Fibroblast of mammary gland (primary cell): ENCODE measurements at places on chromosomes 1 and 21.

GRCh38 chr1:35569936-35570335, 3.2 kb upstream of the TFAP2E start:
- peak; percentile 70 for DNase-seq

DNA sequence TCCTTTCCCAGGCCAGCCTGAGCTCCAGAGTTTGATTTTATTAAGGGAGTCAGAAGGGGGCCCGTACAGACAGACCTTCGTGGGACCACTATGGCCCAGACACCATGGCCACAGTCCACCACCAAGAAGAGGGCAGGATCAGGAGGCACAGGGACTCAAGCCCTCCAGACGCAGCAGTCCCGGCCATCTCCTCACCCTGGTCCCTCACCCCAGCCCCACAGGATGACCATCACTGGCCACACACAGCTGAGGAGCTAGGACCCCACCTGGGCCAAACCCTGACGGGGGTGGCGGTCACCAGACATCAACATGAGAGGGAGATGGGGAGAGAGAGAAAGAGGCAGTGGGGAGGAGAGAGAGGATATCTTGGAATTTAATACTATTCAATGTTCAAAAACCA, 29.2 kb upstream of the AGPAT3 start:
- no peak for DNase-seq

DNA sequence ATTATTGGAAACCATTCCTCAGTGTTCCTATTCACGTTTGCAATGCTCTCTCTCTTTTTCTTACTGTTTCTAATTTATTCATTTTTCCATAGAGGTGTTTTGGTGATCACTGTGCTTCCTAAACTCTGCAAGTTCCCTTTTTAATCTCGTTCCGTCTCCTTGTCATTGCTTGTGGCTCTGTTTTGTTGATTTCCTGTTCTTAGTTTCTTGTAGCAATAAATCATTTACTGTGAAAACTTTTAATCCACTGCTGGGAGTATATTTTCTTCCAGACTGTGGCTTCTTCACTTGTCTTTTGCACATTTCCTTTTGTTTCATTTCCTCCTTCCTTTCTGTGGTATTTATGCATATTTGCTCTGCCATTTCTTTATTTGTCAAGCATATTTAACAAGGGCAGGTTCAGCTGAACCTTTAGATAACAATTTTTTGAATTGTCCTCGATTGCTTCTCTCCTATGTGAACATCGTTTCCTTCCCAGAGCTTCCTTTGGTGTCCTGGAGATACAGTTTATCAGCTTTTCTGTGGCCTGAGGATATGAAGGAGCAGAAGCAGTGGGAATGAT, 3.6 kb downstream of the B3GALT5 start:
- no peak for DNase-seq

DNA sequence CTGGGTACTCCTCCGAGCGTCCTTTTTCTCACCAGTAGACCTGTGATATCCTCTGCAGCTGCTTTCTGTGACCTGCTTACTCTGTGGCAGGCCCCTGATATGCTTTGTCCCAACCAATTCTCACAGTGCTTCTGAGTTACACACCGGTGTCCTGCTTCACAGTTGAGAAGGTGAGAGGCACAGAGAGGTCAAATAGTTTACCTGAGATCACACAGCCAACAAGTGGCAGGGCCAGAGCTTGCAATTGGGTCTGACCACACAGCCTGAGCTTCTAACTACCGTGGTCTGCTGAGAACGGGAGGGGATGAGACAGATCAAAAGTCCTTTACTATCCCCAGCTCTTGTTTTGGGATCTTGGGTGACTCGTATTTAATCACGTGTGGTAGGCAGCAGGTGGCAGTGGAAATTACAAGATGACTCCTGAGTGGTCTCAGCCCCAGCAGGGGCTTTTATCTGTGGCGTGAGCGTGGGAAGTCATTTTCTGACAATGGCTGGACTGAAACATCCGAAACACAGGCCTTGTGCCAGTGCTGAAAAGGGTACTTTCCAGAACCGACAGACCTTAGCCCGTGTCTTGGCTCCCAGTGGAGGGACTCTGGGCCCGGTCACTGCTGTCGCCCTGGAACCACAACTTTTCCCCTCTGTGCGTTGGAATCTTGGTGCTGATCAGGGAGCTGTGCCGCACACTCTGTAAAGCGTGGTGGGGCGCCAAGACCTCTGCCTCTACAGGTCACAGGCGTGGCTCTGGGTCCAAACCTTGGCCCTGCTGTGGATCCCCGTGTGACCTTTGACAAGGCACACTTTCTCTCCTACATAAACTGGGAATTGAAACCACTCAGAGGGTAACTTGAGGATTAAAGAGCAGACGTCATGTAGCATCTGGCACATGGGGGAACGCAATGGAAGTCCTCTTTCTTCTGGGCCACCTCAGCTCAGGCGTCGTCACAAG, 11.9 kb downstream of the THEMIS2 start:
- no peak for DNase-seq

GRCh38 chr1:217614200-217614712, 16.6 kb downstream of the GPATCH2 start:
- peak; percentile 23 for DNase-seq

DNA sequence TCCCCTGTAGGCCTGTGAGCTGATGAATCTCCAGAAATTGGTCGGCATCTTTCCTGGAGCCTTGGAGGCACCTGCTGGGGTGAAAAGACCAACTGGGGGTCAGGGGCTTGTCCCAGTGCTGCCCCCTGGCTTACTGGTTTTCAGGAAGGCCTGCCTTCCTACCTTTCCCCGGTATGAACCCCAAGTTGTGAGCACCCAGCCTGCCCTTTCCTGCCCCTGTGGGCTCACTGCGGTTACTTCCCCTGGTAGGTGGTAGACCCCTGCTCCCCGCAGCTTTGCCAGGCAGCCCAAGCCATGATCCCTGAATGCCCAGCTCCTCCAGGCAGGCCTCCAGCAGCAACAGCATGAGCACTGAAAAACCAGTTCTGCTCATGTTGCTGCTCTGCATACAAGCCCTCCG, 10.2 kb downstream of the DMRTB1 start:
- DNase-seq = no peak

DNA sequence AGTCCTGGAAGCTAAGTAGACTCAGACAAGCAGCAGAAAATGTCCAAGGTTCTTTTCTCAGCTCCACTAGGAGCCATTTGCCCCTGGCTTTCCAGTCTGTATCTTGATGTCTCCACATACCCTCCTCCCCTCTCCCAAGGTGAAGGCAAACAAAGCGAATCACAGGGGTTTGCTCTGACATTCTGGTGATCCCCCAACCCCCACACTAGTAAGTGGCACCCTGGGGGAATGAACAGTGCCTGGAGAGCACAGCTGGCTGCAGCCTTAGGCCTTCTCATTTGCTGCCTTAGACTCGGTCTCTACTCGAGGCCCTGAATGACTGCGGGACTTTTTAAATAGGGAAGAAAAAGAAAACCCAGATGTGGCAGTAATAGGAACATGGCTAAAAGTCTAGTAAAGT, 15.3 kb downstream of the ERI3 start:
- DNase-seq = no peak

DNA sequence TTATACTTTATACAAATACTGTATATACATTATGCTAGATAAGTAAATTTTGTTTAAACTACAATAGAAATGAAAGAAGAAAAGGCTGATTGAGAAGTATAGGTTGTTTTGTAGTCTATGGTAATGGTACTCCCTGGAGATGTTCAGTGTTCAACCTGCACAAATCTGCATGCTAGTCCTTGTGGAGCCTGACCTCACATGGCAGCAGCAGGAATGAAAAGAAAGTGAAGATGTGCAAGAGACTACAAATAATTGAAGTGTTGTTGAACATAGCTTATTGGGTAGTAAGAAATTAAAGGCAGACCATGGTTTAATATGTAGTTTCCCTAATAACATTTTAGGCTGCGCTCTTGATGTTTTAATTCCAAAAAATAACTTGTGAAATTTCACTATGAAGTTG, 201.2 kb downstream of the TGFB2 start:
- DNase-seq = peak; percentile 24

- peak; percentile 37 for DNase-seq
Measured at GRCh38 chr1:28886731-28887418, 27.5 kb upstream of the EPB41 start.

DNA sequence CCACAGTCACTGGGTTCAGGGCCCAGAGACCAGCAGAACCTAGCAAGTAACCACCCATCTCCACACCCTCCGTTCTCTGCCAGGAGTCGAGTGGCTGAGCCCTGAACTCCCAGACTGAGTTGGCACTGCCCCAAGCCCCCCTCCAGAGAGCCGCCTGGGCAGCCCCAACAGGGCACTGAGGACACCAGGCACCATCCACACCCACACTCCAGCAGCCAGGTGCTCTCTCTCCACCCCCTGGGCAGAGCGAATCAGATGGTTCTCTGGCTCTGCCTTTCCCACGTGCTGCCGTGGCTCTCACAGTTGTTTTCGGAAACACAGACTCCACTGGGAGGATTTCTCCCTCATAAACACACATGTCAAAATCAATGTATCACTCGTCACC, 13.6 kb downstream of the WDR4 start:
- DNase-seq = no peak

DNA sequence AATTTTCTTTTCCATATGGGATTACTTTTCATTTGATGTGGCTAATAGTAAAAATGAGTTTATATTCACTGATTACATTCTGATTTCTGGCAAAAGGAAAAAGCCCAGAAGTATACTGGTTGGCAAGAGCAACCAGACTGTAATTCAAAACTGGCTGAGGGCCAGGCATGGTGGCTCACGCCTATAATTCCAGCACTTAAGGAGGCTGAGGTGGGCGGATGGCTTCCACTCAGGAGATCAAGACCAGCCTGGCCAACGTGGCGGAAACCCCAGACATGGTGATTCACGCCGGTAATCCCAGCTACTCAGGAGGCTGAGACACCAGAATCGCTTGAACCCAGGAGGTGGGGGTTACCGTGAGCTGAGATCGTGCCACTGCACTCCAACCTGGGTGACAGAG, 14.5 kb downstream of the SYT11 start:
- DNase-seq = peak; percentile 47

- DNase-seq = peak; percentile 84
Measured at GRCh38 chr1:226268421-226269124, 40.4 kb downstream of the LIN9 start.

- no peak for DNase-seq
Measured at GRCh38 chr1:59258412-59259032, 38.4 kb upstream of the FGGY start.

DNA sequence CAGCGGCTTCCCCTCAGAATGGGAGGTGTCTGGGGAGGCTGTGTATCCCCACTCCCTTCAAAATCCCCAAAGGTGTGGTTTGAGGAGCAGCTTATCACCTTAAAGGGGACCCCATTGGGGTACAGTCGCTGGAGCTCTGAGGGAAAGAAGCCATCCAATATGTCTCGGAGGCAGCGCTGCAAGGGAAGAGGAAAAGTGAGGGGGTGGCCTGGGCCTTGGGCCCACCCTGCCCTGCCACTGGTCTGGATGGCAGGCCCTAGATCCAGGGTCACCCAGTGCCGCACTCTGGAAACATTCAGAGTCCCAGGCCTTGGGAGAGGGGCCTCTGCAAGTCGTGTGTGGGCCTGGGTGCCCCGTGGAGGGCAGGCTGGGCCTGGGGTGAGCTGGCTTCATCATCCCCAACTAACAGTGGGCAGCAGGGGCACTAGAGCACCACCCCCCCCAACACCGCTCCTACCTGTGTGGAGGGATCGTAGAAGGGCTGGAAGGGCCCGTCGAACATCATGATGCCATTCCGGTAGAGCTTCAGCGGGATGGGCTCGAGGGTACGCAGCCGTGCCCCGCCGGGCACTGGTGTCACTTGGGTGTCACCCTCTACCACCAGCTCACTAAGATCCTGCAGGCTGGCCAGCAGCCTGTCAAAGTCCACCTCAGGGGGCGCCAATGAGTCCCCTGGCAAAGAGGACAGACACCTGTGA, 5.6 kb downstream of the SH3BGRL3 start:
- DNase-seq = no peak

GRCh38 chr1:5933676-5934057, 58.6 kb downstream of the NPHP4 start:
- no peak for DNase-seq

DNA sequence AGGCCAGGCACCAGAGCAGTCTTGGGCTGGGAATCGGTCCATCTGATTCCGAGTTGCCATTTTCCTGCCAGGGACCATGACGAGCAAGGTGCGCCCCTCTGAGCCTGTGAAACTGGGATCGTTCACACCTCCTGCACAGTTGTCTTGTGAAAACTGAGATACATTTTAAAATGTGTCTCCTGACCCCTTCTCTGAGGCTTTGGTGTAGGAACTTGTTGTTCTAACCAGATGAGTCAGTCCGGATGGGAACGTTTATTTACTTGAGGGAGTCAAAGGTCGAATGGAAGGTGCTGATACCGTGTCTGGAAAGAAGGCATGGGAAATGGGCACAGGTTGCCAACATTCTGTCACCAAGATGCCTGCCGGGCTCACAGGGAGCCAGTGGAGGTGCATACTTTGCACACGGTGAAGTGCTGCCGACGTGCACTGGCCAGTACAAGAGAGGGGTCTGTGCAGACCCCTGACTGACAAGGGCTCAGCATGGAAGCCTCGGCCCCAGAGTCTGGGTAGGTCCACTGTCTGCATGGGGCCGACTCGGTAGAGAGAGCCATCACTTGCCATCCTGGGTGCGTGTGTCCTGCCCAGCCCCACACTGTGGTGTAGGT, 7.4 kb upstream of the KCNN3 start:
- DNase-seq = peak; percentile 22

DNA sequence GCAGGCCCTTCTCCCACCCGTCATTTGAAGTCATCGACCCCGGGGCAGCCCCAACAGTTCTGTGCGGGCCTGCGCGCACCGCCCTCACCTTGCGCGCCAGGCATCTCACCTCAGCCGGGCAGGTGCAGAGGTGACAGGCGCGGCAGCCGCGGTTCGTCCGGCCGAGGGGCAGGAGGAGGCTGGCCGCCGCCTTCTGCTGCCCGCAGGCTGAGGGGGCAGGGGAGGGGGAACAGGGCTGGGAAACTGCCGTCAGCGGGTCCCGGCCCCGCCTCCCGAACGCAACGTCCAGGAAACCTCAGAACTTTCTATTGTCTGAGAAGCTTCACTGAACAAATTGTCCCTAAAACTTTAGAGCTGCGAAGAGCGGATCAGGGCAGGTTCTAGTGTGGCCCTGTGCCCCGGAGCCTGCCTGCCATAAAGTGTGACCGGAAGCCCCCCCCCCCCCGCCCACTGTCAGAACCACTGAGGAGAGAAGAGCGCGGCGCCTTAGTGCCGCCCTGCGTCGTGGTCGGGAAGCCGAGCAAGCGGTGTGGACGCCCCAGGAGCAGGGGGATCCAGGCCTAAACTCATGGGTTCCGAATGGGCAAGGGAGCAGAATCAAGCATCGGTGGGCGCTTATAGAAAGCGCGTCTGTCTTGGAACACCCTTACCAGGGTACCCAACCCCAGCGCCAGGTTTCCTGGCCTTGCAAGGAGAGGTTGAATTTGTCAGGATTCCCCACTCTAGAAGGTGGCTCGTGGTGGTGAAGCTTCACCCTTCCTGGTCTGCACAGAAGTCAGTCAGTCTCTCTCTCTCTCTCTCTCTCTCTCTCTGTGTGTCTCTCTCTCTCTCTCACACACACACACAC, 13.3 kb upstream of the TBX15 start:
- peak; percentile 47 for DNase-seq
